ENCODE measurements at places on chromosomes 5 and 9. TPM values are rescaled to one million over a fixed set of nuclear protein-coding genes. Genes with fewer than 3 reads are reported as not detected.

Gene PCDHAC2
- not detected for total RNA-seq

Gene AGGF1
- total RNA-seq, result 26.5 TPM

Gene IL13
- total RNA-seq, result 14.9 TPM

Gene PDZD2
- total RNA-seq, result not detected

Gene FOXD4L6
- not detected for total RNA-seq

Gene IL7R
- total RNA-seq, result 163 TPM

Gene PWWP2A
- total RNA-seq, result 17.4 TPM

Gene ZSWIM6
- total RNA-seq, result 5.5 TPM

Gene IFNK
- not detected for total RNA-seq

Gene TMEM161B
- 22.9 TPM for total RNA-seq

Gene BTNL3
- not detected for total RNA-seq

Gene GPX3
- not detected for total RNA-seq

Gene C8G
- 0.94 TPM for total RNA-seq

Gene PRRT1B
- not detected for total RNA-seq

Gene IL4
- total RNA-seq, result 6.4 TPM

Gene IFNA2
- total RNA-seq, result not detected

Gene ORM2
- not detected for total RNA-seq

Gene NMUR2
- total RNA-seq, result not detected

Gene SIT1
- 75.8 TPM for total RNA-seq

Gene PPP3R2
- not detected for total RNA-seq

Gene OTULIN
- total RNA-seq, result 53.6 TPM

Gene C5orf58
- total RNA-seq, result not detected

Gene ADAMTS2
- not detected for total RNA-seq

Gene ZFP2
- 0.40 TPM for total RNA-seq

Gene IFNA13
- not detected for total RNA-seq

Gene PCDHB12
- not detected for total RNA-seq

Gene PIP5K1B
- 1.6 TPM for total RNA-seq

Gene OMD
- total RNA-seq, result not detected

Gene PCDHB7
- total RNA-seq, result not detected

Gene SGCD
- total RNA-seq, result not detected

Gene CCDC192
- total RNA-seq, result not detected

Gene PKD2L2
- total RNA-seq, result not detected

Gene TRPM3
- total RNA-seq, result not detected

All from activated CD4-positive, alpha-beta memory T cell treated with anti-CD3 and anti-CD28 coated beads for 36 hours (primary cell).